Left ventricle myocardium inferior (tissue), 1 donor: ENCODE measurements at places on chromosomes 5 and 9.

- no peak for DNase-seq
Observed at GRCh38 chr5:173880306-173880985, 7.7 kb upstream of the CPEB4 start.

GRCh38 chr9:122393284-122393983 is 22.6 kb downstream of the PTGS1 start:
- DNase-seq: no peak

DNA sequence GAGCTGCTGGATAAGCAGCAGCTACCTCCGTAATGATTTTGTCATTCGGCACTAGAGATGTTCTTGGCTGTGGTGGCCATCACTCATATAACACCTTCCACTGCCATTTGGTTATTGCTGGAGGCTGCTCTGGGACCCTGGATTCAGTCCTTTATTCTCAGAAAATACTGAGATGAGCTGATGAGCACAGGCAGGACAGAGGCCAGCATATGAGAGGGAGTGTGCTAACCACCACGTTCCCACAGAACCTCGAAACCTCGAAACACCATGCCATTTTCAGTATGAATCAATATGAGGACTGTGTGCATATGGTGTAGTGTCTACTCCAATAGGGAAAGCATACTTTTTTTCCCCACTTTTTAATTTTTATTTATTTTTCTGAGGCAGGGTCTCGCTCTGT is 56.6 kb downstream of the ADAM19 start:
- no peak for DNase-seq

GRCh38 chr5:61823781-61824180 is 482.2 kb upstream of the KIF2A start:
- no peak for DNase-seq

DNA sequence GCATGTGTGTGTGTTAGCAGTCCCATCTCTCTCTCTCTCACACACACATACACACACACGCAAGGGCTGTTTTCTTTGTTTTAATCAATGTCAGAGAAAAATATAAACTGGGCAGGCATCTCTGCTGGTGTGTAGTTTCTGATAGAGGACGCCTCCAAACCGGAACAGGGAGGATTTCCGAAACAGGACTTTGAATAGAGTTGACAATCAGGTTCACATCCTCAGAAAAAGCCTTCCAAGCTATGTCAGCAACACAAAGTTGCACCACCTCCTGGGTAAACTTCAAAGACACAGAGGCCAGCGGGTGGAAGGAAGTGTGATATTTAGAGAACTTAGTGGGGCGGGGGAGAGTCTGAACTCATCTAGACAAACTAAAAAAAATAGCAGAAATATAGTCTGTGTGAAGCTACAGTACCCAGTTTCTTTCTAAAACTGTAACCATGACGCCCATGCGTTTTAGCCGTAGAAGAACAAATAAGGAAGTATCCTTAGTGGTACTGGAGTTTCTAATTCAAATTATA is 1.2 kb downstream of the ST8SIA4 start:
- DNase-seq: no peak
